ENCODE measurements at places on chromosomes 1 and 21. TPM values are rescaled to one million over a fixed set of nuclear protein-coding genes. Genes with fewer than 3 reads are reported as not detected.

DNA sequence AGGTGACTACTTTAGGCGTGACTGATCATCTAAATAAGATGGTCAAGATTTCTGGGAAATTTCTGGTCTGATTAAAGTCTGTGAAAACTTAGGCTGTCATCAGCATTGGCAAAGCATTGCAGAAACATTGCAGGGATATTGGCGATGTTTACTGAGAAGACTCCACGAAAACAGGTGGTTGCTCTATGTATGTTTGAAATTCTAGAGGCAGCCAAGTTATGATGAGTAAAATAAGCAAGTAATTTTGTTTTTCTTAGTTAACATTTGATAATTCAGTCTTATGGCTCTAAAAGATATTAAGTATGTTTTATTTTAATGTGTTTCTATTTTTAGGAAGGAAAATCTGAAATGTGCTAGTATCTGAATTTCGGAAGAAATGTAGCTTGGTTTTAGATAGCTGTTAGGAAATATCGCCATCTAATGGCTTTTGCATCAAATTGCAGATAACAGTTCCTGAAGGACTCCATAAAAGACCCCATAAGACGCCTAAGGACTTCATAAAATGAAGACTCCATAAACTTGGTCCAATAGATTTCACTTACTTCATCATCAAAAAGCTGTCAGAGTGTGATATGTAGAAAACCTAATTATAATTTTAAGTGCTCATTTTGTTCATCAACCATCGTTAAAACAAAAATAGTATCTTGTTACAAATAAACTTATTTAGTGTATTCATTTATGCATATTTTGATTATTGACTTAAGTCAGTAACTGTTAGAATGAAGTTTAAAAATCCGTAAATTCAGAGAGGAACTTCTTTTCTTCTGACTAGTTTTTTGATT is 344.6 kb downstream of the RYR2 start:
- DNase-seq, result no peak

DNA sequence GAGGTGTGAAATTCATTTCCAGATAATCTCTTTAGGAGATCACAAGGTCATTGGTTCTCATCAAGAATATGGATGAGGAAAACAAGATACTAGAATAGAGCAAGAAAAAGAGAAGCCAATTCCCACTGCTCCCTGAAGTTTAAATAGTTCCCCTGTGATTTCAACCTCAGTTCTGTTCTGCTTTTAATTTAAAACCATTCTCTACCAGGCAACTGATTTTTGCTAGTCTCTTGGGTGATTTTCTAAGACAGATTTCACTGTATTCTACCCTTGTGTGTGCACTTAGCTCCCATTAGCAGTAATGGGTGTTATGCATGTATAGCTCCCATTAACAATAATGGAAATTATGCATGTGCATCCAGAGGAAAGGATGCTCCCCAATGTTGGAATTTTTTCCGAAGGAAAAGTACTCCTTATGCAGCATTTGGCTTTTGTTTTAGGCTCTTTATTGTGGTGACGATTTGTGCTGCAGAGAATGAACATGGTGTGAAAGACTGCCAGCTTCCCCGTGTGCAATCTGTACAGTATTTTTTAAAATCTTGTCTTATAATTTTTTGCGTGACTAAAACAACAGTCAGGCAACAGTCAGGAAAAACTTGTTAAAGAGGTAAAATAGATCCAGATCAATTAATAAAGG is 144.0 kb upstream of the ZRANB2 start:
- no peak for DNase-seq

- DNase-seq, result no peak
Measured at GRCh38 chr1:21638531-21639341, 30.4 kb downstream of the RAP1GAP start.

GRCh38 chr1:53336146-53336545 is 8.3 kb upstream of the LRP8 start:
- peak; percentile 25 for DNase-seq

The FAM177B gene
- not detected for total RNA-seq

GRCh38 chr1:201772178-201772577 is 56.8 kb upstream of the IPO9 start:
- no peak for DNase-seq

DNA sequence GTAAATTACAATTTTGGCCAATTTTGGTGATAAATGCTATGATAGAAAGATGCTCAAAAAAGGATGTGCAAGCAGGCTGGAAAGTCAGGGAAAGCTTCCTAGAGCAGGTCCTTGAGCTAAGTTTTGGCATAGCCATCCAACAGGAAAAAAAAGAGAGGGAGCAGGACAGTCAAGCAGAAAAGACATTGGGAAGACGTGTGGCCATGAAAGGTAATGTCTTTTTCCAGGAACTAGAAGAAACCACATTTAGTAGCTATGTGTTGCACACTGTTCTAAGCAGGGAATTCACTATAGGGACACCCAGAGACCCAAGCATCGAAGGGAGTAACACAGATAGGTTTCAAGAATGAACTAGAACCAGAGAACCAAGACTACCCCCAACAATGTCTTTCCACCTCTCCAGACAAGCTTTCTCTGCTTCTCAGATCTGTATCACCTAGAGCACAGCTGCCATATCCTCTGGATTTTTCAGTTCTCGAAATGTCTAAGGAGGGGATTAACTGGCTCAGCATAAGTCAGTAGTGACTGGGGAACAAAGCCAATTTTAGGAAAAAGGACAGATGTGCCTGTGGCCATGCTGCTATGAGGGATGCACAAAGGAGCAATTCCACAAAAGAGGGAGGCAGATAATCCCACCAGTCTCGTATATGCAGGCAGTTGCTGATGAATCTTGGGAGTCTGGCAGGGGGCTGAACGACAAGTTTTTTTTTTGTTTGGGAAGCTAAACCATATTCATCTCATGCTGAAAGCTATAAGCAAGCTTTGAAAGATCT is 97.1 kb upstream of the DAB1 start:
- DNase-seq, result no peak

DNA sequence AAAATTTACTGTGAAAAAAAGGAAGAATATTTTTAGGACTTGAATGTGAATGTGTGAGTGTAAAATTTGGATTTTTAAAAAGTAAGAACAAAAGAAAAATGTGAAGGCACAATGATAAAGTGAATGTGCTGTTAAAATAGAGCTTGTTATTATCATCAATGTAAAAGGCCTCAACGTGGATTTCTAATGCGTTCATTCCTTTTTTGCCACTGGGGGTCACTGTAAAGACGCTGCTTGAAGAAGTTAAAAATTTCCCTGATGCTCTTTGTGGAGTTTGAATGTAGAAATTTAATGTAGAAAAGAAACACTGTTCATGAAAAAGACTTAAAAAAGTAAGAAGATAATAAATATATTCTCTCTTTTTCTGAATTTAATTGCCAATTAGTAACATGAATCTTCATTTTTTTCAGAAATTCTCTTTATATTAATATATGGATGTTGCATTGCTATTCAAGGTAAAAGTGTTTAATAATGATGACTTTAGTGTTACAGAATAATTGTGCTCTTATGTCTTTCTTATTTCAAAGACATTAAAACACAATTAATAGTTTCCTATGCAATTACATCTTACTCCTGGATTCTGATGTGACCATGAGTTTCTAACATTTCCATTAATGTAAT is 161.5 kb downstream of the DNM3 start:
- DNase-seq, result no peak

DNA sequence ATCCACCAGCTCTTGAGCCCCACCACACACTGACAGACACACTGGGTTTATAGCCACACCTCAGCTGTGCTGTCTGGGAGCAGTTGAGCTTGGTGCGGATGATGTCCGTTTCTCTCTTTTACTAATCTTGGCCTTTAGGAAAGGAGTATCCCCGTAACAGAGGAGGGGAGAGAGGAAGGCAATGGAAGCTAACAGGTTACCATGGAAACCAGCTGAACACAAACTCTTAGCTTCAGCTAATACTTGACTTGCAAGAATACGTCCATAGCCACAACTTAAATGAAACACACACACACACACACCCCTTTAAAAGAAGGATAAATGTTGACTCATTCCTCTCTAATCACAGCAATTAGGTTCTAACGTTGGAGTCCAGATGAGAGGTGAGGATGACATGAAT is 28.0 kb upstream of the LRRN2 start:
- no peak for DNase-seq

GRCh38 chr1:88979054-88979748 is 13.2 kb downstream of the KYAT3 start:
- DNase-seq, result no peak

GRCh38 chr1:21325231-21325718 is 35.0 kb upstream of the ECE1 start:
- no peak for DNase-seq

The MRPS21 gene
- 34.6 TPM for total RNA-seq

DNA sequence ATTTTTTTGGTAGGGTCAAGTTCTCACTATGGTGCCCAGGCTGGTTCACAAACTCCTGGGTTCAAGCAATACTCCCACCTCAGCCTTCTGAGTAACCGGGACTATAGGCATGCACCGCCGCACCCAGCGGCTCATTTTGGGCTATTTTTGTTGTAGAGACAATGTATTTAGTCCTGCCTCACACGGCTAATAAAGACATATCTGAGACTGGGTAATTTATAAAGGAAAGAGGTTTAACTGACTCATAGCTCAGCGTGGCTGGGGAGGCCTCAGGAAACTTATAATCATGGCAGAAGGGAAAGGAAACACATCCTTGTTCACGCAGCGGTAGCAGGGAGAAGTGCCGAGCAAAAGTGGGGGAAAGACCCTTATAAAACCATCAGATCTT is 4.2 kb downstream of the CELA2A start:
- DNase-seq, result no peak

Measured in vagina (tissue), 2 donors.